Stimulated activated CD4-positive, alpha-beta T cell treated with anti-CD3 and anti-CD28 coated beads, Interleukin-2, amount 100 ng/mL, for 4 hours (primary cell): ENCODE measurements at places on chromosomes 5 and 9.

DNA sequence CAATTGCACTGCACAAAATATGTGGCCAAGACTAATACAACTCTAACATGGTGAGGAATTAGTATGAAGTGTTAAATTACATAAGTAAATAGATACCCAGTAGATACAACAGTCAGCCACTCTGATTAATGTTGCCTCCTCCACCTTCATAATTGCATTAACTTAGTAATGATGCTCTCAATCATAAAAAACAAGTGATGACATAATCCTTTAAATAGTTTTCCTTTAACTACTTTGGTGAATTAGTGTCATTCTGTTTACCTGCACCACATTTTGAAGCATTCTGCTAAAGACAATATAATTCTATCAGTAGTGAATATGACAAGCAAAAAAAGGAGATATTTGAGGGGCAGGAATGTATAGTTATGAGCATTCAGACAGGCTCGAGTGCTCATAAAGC, 265.9 kb upstream of the SLC24A2 start:
- DNase-seq: no peak

DNA sequence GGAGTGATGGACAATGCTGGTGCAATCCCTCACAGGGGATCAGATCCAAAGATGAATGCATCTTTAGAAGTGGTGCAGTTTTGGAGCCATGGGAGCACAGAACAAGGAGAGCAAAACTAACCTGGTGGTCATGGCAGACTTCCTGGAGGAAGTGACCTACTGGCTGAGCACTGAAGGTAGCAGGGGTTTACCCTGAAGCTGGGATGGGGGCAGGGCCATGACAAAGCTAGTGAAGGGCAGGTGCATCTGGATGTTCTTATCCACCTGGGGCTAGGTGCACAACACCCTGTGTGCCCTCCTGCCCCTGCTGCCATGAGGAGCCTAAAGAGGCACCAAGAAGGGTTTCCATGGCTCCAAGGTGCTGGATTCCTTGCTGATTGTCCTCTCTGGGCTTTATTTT, 11.5 kb upstream of the PITX1 start:
- no peak for DNase-seq

DNA sequence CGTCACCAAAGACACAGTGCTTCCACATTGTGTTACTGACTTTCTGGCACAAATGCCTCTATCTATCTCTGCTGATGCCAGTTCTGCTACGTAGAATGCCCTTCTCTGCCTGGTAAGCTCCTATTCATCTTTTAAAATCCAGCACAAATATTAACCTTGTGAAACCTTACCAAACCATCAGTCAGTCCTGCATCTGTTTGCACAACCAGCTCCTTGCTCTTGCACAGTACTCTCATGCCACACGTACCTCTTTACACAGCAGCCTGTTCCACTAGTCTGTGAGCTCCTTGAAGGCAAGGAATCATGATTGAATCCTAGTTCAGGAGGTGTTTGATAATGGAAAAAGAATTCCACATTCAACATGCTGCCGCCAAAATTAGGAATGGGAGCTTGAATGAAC, 56.3 kb downstream of the TEX10 start:
- DNase-seq: no peak

- no peak for DNase-seq
Measured at GRCh38 chr5:34831303-34831702, 7.7 kb upstream of the TTC23L start.

- DNase-seq: no peak
Measured at GRCh38 chr5:11595045-11595444, 309.2 kb downstream of the CTNND2 start.

GRCh38 chr5:26669523-26669922, 368.9 kb downstream of the CDH9 start:
- DNase-seq: no peak

DNA sequence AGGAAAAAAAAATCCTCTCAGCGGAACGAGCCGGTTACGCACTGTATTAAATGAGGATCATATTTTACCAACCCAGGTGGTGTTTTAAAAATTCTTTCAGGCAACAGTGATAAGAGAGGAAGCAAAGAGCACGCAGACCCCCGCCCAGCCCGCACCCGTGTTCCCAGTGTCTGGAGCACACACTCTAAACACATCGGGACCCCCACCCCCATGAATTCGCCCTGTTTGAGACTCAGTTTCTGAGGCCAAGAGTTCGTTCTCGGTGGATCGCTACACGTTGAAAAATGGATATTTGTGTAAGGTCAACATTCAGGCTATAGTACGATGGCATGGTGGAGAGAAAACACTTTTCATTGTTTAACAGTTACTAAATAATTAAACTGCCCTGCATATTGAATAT, 196.3 kb downstream of the MEF2C start:
- no peak for DNase-seq

- DNase-seq: no peak
Measured at GRCh38 chr5:172450453-172450852, 3.9 kb downstream of the SH3PXD2B start.

- DNase-seq: no peak
Measured at GRCh38 chr5:44089424-44090144, 299.6 kb downstream of the FGF10 start.

GRCh38 chr5:116539222-116539621, 35.4 kb downstream of the SEMA6A start:
- DNase-seq: no peak

GRCh38 chr9:15249042-15249818, 57.8 kb downstream of the TTC39B start:
- no peak for DNase-seq

DNA sequence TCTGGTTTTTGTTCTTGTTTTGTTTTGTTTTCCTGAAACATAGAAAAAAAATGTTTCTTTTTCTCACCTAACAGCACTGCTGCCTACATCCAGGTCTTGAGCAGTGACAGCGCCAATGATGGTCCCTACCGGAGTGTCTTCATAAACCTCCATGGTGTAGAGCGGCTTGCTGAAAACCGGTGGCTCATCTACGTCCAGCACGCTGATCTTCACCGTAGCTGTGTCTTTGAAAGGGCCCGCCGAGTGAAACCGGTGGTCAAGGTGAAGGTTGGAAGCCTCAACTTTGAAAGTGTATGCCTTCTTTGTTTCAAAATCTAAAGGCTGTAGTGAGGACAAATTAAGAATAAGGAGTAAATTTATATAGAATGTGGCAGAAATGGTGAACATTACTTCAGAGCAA, 1051.0 kb downstream of the CDH12 start:
- DNase-seq: no peak

DNA sequence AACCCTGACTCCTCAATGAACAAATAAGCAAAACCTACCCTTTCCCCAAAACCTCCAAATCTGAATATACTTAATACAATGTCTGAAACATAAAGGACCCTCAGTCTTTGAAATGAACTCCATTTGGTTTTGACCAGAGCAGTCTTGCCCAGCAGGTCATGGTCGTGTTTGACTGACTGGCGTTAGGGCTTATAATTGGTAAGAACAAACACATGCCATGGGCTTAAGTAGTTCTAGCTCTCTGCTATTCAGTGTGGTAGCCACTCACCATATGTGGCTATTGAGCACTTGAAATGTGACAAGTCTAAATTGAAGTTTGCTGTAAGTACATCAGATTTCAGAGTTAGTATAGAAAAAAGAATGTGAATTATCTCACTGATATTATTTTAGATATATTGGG, 42.1 kb downstream of the LRRTM2 start:
- no peak for DNase-seq

GRCh38 chr5:14668181-14668591, 3.7 kb downstream of the OTULIN start:
- DNase-seq: no peak

GRCh38 chr5:117245130-117245529, 670.5 kb upstream of the SEMA6A start:
- no peak for DNase-seq

- peak; percentile 53 for DNase-seq
Measured at GRCh38 chr9:133782157-133783130, 44.3 kb upstream of the SARDH start.

DNA sequence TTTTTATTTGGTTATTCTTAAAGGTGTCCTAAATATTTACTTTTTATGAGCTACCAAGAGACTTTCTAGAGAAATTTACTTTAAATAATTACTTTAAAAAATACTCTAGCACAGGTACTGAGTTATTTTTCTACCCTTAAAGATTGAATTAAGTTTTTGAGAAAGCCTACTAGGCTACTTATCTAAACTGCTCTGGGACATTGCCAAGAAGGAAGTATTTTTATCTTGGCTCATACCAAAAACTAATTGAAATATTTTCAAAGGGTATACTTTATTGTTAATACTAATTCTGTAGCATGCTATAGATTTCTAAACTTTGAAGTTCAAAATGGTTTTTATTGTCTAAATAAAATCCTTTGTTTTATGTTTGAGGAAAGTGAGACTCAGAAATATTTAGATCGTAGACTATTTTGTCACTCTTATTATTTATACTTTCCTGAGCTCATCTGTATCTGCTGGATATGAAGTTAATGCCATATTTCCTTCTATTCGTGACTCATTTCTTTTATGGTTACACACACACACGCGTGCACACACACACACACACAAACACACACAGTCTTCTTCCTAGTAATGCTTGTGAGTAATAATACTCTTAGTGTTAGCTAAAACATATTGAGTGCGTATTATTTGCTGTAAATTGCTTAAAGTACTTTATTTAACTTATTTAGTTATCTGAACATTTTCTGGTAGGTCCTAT, 89.5 kb downstream of the MAN2A1 start:
- no peak for DNase-seq

DNA sequence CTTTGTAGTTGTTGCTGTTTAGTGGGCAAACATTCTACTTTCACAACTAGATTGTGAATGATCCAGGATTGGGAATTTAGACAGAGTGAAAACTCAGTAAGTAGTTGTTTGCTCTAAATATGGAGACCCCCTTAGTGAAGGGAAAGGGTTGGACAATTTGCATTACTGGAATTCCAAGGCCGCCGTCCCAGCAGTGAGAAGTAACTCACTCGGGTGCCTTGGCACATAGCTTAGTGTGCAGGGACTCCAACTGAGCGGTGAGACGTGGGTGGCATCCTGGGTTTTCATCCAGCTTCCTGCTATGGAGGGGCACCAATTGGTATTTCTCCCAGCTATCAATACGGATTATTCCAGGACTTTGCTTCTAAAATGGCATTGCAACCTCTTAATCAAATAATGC, 69.7 kb upstream of the FCN1 start:
- no peak for DNase-seq

DNA sequence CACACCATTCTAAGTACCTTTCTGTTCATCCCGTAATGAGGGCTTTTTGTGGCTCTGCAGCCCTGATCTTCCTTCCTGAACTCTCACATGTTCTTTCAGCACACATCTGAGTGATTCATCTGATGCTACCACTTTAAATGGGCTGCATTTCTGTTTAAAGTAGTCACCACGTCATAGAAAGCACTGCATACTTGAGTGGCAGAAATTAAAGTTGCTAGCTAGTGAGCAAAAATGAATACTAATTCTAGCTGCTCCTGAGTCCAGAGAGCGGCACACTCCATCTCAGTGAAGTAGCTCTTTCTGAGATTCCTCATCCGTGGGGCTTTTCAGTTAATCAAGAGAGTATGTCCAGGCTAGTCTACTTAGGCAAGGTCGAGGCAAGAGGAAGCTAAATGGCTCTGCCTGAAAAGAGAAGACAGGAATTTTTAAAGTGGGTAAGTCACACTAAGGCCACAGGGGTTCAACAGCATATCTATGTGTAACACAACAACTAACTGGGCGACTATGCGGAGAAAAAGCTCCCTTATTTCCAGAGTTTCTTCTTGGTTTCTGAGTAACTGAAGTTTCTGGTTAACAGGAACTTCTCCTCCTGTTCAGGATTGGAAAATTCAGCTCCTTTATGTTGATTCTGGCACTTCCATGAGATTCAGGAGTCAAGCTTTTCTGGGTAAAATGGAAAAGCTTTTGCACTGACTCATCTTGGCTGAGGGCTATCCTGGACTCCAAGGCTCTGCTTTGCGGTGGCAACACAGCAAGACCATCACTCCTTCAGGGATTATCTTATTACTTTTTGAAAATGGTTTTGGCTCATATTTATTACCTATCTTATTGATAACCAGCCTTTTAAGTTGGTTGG, 109.5 kb downstream of the TAF11L14 start:
- no peak for DNase-seq
